Uterus (tissue), 4 donors: ENCODE measurements at places on chromosomes 3 and 15.
A peak's percentile ranks its signal among the peaks of the same experiment; 100 is the strongest.

GRCh38 chr15:29656636-29657475 is 165.4 kb downstream of the TJP1 start:
- DNase-seq, result no peak

DNA sequence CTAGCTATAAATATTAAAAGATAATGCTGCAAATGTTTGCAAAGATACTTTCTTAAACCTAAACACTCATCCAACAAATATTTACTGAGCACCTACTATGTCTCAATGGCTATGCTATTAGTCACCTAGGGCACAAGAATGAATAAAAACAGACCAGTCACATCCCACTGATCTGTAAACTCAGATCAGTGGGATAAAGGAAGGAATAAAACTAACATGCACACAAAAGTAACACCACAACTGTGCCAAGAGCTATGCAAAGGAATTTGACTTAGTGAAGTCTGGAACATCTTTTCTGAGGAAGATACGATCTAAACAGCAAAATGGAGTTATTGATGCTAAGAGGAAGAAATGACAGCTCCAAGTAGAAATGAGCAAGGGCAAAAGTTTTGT is 56.6 kb downstream of the CBLB start:
- no peak for DNase-seq

- no peak for DNase-seq
Measured at GRCh38 chr3:141250828-141251227, 19.2 kb downstream of the PXYLP1 start.

DNA sequence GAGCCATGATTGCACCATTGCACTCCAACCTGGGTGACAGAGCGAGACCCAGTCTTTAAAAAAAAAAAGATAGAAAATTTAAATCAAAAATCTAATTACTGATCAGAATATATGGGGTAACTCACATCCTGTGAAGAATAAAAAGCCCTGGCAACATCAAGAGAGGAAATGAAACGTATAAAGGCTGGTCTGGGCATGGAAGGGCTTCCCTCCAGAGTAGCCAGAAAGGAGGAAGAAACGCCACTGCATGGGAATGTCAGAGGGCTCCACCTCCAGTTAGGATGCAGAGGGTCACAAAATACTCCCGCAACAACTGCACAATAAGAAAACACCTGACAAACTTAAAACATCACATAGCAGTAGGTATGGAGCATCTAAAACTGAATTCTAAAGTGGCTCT is 4.9 kb upstream of the IQCF1 start:
- no peak for DNase-seq

DNA sequence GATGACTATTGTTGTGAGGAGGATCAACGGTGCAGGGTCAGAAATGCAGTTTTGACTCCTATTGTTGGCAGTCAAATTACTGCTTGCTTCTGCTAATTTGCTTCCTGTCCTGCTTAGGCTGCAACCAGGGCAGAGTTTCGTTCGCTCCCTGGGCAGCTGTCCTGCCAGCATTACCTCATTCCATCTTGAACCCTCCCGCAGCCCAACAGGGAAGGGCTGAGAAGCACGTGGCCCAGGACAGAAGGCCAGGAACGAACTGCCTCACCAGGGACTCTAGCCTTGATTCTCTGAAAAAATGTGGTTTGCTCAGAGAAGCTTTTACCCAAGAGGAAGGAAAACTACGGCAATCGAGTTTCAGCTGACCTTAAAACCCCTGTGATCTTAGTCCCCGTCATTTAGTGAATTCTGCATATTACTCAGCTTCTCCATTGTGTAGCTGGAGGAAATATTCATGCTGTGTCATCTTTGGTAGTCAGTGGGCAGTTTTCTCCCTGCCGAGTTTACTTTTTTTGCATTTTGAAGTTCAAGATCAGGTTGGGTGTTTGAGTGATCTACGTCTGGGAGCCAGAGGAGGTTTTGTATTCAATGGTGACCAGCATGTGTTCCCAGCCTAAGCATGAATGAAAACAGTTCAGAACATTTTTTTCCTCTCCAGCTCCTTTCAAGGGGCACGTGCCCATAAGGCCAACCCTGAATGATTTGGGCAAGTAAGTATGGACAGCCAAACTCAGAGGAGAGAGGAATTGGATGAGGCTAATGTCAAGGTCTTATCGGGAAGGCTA is 23.0 kb downstream of the TLNRD1 start:
- peak; percentile 48 for DNase-seq

GRCh38 chr3:86990734-86991481 is at the start of gene VGLL3:
Gene VGLL3, minus strand, starts transcription at chr3:86991149. Its CDS starts 406 bp downstream, at chr3:86990743.
- peak; percentile 80 for DNase-seq

GRCh38 chr3:99625643-99626416 is 12.6 kb upstream of the COL8A1 start:
- DNase-seq, result no peak

GRCh38 chr3:152113413-152113812 is 155.3 kb upstream of the MBNL1 start:
- DNase-seq, result no peak

- DNase-seq, result no peak
Measured at GRCh38 chr3:9951126-9951525, 1.1 kb downstream of the PRRT3 start.
